Epithelial cell of proximal tubule (primary cell): ENCODE measurements at places on chromosomes 16 and 17. TPM values are rescaled to one million over a fixed set of nuclear protein-coding genes. Genes with fewer than 3 reads are reported as not detected.

EMC6 gene
- total RNA-seq, result 25.6 and 43.7 TPM in 2 replicates

EVI2A gene
- 0.29 TPM in 1 of 2 replicates, not detected in the other for total RNA-seq

CSH1 gene
- total RNA-seq, result not detected in 2 replicates

DNA sequence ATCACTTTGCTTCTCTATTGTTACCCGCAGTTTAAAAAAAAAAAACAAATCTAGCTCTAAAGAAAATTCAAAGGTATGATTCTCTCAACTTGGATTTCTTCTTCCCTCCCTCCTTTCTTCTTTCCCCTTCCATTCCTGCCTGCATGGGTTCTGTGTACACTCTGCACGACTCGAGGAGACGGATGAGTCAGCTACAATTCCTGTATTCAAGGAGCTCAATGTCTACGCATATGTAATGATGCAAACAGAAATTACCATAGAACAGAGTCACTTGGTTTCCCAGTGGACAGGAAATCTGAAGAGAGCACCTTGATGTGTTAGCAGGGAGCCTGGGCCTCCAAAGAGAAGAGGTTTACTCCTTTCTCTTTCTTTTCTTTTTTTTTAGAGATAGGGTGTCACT, 92.3 kb downstream of the VPS53 start:
- no peak for DNase-seq

DNA sequence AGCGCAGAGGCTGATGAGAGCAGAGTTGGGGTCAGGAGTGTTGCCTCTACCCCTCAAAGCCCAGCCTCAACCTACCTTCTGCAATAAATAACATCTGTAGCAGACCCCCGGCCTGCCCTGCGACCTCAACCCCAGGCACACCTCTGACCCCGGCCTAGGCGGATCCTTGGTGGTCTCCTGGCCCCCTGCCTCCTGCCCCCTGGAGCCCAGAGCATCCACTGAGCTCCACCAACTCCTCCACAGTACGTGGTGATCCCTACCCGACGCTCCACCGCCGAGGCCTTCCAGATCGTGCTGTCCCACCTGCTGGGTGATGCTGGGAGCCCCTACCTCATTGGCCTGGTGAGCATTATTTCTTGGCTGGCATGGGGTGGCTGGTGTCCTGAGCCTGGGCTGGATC, 1.9 kb upstream of the LAT start:
- DNase-seq, result no peak

DNA sequence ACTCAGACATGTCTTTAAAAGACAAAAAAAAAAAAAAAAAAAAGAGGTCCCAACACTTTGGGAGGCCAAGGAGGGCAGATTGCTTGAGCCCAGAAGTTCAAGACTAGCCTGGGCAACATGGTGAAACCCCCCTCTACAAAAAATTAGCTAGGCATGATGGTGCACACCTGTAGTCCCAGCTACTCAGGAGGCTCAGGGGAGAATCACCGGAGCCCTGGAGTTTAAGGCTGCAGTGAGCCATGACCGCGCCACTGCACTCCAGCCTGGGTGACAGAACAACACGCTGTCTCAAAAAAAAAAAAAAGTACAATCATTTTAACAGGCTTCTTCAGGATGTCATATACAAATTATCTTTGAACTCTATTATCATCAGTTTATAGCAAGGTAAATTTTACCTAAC, 22.0 kb downstream of the C16orf87 start:
- no peak for DNase-seq

DNA sequence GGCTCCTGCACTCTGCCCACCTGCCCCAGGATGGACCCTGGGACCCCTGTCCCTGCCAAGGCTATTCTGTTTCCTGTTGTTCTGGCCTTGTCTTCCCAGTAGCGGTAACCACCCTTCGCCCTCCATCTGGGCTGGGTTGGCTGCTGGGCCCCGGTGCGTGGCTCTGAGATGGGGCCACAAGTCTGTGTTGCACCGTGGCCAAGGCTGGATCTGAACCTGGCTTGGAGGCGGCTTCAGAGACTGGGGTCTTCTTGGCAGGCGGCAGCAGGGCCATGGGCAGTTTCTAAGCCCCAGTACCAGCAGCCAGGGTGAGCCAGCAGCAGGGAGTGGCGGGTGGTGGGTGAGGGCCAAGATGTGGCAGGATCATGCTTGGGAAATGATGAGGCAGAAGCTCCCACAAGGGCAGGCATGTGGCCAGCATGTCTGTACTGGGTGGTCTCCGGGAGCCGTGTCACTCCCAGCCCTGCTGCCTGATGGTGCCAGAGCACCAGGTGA, 12.6 kb downstream of the MAP2K3 start:
- DNase-seq, result no peak
